ENCODE measurements at places on chromosomes 2 and 18. TPM values are rescaled to one million over a fixed set of nuclear protein-coding genes. Genes with fewer than 3 reads are reported as not detected.

DNA sequence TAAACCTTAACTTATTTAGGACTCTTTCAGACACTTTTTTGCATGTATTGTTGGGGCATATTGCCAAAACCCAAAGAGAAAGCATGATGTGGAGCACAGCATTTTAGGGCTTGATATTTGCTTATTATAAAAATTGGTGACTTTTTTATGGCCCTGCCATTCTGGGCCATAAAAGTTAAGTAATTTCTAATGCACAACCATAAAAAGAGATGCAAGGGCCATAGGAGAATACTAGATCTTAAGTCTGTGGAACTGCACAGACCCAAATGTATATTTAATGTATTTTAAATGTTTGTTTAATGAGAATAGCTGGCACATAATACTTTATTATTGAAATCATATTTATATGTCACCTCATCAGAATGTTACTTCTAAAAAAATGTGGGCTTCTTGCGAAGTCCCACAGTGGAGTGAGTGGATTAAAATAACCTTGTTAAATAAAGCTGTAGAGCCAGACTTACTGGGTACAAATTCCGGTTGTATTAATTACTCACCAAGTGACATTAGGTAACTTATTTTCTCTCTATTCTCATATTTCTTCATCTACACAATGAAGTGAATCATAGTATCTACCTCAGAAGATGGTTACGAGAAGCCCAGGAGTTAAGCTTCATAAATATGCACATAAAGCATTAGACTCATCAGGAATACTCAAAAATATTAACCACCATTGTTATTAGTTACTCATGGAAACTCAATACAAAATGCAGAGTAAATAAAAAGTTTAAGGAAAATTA, 52.2 kb downstream of the HNMT start:
- DNase-seq = no peak

GRCh38 chr2:21866316-21866715, 742.5 kb downstream of the TDRD15 start:
- DNase-seq = no peak

GRCh38 chr18:48917579-48918517, 32.9 kb downstream of the SMAD7 start:
- DNase-seq = no peak

- DNase-seq = no peak
Measured at GRCh38 chr2:188244383-188244782, 47.3 kb upstream of the GULP1 start.

- peak; percentile 9 for DNase-seq
Measured at GRCh38 chr2:163610817-163611556, 124.8 kb downstream of the FIGN start.

DNA sequence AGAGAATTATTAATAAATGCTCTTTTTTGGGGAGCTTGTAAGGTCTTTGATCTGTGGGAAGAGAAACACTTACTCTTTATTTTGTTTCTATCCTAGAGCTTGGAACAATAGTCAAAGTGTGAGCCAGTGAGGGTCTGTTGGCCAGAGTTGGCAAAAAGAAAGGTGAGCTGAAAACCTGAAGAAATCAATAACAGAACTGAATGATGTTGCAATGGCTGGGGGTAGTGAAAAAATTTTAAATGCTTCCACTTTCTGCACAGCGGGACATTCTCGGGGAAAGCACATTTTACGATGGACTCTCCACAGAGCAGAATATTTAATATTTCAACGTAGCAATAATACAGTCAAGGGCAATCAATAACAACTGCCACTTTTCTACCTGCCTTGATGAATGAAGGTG, 78.9 kb downstream of the SKA1 start:
- no peak for DNase-seq

- DNase-seq = no peak
Measured at GRCh38 chr2:114784890-114785583, 342.6 kb downstream of the DPP10 start.

GRCh38 chr2:218679119-218679518, 7.2 kb downstream of the STK36 start:
- no peak for DNase-seq

DNA sequence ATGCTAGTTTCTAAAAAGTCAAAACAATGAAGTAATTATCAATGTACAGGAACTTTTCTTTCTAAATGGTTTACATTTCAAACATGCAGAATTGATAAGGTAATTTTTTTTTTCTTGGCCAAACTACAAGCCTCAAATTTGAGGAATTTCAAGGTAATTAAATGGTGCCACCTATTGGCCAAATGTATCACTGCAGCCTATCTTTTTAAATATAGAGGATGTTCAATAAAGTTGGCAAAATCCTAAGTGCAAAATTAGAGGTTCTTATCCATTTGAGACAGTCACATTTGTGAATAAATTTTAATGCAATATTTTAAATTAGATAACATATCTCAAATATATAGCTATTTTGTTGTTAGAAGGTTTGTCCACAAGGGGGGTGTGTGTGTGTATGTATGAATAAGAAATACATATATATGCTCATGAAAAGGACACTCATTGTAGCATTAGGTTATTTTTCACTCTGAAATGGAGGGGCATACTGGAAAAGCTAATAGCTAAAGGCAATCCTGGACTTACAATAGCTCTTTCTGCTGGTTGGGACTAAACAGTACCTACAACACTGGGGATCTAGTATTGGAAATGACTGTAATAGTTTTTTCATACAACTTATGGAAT, 26.2 kb downstream of the MMADHC start:
- DNase-seq = peak; percentile 23

DNA sequence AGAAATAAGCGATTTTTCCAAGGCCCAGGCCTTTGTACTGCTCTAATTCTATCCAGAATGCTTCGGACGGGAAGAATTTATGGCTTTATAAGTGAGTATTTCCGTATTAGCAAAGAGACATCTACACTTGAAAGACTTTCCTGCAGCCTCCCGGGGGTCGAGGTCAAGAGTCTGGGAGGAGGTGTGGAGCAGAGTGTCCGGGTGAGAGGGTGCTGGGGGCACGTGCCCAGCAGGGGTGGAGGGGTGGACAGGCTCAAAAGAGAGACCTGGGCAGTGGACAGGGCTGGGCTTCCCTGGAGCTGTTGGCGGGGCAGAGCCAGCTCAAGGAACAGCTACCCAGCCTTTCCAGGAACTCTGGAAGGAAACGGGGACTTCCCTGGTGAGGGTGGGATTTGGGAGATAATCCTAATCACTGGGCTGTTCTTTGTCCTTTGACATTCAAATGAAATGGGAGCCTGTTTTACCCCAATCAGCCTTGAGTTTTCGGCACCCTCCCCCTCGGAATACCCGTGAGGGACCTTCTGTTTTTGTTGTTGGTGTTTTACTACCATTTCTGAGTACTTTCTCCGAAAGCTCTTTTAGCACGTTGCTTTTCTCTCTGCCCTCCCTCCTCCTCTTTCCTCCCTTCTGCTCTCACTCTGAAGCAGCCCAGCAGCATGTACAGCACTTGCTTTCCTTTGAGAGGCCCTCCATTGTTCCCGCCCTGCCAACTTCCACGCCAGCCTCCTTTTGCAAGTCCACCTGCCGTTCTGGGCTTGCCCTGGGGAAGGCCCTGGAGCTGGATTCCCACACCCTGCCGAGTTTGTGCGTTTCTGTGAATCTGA, 164.7 kb downstream of the AGAP1 start:
- DNase-seq = no peak

- DNase-seq = no peak
Measured at GRCh38 chr2:56113382-56113975, 70.3 kb upstream of the CCDC85A start.

- peak; percentile 52 for DNase-seq
Measured at GRCh38 chr2:111702119-111702803, 181.7 kb downstream of the ANAPC1 start.

DNA sequence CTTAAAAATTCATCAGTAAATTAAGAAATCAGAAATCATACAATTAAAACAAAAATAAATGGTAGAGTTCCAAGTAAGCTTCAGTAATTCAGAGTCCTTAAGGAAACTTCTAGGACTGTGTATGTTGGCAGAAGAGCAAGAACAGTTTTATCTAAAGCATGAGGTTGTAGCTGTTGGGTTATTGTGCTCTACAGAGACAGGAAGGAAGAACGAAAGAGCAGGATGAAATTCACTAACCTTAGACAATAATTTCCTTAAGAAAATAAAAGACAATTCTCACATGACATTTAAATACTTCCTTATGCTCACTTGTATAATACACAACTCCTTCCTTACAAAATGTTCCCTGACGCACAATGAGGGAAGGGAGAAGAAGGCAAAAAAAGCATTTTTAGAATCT, 133.4 kb downstream of the STK39 start:
- no peak for DNase-seq

DNA sequence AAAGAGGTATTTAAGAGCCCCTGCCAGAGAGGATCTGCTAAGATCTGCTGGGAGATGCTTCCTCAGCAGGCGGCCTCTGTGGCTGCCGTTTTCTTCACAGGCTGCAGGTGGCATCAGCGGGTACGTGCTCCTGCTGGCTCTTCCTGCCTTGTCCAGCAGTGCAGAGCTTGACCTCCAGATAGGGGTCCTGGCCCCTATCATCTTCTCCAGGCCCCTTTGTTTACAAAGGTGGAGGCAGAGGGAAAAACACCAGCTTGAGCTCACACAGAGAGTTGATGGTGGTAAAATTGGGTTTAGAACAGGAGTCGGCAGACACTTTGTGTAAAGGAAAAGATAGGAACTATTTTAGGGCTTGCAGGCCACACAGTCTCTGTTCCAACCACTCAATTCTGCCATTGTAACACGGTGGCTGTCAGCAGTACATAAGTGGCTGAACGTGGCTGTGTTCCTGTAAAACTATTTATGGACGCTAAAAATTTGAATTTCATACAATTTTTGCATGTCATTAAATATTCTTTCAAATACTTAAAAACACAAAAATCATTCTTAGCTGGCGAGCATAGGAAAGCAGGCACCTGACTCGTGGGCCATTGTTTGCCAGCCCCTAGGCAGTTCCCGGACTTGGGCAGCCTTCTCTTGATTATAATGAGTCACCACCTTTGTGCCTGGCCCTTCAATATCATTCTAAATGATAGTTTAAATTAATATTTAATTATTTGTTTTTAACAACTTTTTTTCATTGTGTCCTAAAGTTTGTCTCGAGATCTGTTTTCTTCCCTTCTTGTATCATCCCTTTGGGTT, 98.2 kb upstream of the B3GNT7 start:
- DNase-seq = peak; percentile 87

DNA sequence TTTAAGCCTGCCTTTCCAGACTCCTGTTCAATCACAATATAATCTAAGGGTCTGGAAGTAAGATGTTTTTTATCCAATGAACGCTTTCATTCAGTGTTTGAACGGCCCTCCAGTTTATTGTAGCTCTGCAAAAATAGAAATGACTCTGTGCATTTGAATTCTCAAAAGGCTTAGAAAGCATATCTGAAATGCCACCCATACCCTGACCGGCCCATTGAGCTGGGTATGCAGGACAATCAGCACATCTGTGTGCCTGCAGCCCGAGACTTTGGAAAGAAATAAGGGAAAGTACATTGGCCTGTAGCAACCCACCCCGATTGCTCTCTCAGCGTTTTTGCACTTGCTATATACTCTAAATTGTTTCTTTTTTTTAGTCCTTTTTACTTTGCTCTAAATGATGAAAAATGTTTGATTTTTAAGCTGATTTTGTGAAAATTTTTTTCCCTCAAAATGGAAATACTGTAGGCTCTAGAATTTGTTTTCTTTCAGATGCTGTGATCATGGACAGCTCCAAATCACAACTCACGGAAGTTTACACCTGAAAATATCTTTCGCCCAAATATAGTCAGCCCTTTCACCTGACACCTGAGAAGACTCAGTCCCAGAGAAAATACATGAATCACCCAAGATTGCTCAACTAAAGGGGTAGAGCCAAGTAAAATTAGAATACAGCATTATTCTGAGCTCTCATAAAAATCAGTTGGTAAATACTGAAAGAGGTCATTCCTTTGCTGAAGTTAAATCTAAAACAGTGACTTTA, 194.5 kb upstream of the SIX3 start:
- peak; percentile 22 for DNase-seq

DNA sequence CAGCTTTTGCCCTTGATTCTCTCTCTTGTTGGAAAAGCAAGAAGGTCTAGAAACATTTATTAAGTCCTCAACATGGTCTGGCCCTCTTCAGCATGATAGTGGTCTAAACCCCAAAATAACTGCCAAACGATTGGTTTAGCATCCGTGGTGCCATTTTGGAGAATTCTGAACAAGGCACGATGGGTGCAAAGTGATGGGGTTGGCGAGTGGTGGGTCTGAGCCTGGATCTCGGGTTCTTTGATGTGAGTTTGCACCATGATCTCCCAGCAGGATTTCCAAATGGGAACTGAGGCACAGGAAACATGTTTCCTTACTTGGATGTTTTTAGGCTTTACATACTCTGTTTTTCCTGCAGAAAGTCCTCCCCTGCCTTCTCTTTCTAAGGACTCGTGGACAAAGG, 240.3 kb downstream of the MYCN start:
- no peak for DNase-seq

- DNase-seq = no peak
Measured at GRCh38 chr18:48790869-48791635, 159.7 kb downstream of the SMAD7 start.

GRCh38 chr2:54012538-54013141, 41.8 kb upstream of the PSME4 start:
- DNase-seq = no peak

- no peak for DNase-seq
Measured at GRCh38 chr18:77108821-77109647, 23.5 kb downstream of the MBP start.

C2orf92 gene
- polyA plus RNA-seq = 5.6 TPM

ST6GAL2 gene
- polyA plus RNA-seq = 0.58 TPM

REG3G gene
- not detected for polyA plus RNA-seq

SERPINB2 gene
- 9.8 TPM for polyA plus RNA-seq

GALNT5 gene
- polyA plus RNA-seq = 15.3 TPM

KIF1A gene
- polyA plus RNA-seq = 0.32 TPM

CCDC68 gene
- polyA plus RNA-seq = not detected

SMCHD1 gene
- polyA plus RNA-seq = 8.9 TPM

FSHR gene
- not detected for polyA plus RNA-seq

LIMS3 gene
- 3.6 TPM for polyA plus RNA-seq

FHOD3 gene
- 10.9 TPM for polyA plus RNA-seq

DUSP19 gene
- polyA plus RNA-seq = 0.85 TPM

IMPA2 gene
- 0.18 TPM for polyA plus RNA-seq

ZBTB7C gene
- 0.15 TPM for polyA plus RNA-seq

NT5DC4 gene
- polyA plus RNA-seq = not detected

SNTG2 gene
- not detected for polyA plus RNA-seq

SMYD5 gene
- 22.2 TPM for polyA plus RNA-seq
